ENCODE measurements at places on chromosomes 3 and 15.

GRCh38 chr15:57566834-57567233 is 24.9 kb upstream of the MYZAP start:
- no peak overlapping the region for H3K27ac ChIP-seq
- H3K4me3 ChIP-seq, result no peak overlapping the region
- DNase-seq, result no peak
- H3K4me1 ChIP-seq, result no peaks in the 10 kb centered on the region
- no peaks in the 10 kb centered on the region for H3K27me3 ChIP-seq

DNA sequence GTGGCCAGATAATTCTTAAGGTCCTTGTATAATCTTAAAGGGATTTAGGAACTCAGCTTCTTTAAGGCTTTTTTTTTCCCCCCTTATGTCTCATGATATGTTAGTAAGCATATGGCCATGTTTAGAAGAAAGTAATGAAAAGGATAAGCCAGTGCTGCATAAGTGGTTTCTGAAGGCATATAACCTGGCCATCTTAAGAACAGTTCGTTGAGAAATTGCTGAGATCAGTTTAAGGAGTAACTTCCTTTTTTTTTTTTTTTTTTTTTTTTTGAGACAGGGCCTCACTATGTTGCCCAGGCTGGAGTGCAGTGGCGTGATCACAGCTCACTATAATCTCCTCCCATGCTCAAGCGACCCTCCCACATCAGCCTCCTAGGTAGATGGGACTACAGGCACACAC is 51.7 kb downstream of the UBE2E2 start:
- H3K4me3 ChIP-seq, result no peak overlapping the region
- no peak for DNase-seq
- H3K27me3 ChIP-seq, result no peaks in the 10 kb centered on the region
- no peak overlapping the region for H3K27ac ChIP-seq
- peaks cover 3% of the 10 kb centered on the region for H3K4me1 ChIP-seq

GRCh38 chr3:17329927-17330326 is 412.5 kb downstream of the TBC1D5 start:
- H3K36me3 ChIP-seq, result no peaks in the 10 kb centered on the region
- H3K27ac ChIP-seq, result no peak overlapping the region
- DNase-seq, result no peak
- no peak overlapping the region for H3K4me3 ChIP-seq
- H3K27me3 ChIP-seq, result no peaks in the 10 kb centered on the region
- no peaks in the 10 kb centered on the region for H3K4me1 ChIP-seq

GRCh38 chr3:171548917-171549316 is 88.7 kb upstream of the TNIK start:
- no peak overlapping the region for H3K27ac ChIP-seq
- DNase-seq, result peak; percentile 26
- no peak overlapping the region for H3K4me3 ChIP-seq
- H3K27me3 ChIP-seq, result no peaks in the 10 kb centered on the region

DNA sequence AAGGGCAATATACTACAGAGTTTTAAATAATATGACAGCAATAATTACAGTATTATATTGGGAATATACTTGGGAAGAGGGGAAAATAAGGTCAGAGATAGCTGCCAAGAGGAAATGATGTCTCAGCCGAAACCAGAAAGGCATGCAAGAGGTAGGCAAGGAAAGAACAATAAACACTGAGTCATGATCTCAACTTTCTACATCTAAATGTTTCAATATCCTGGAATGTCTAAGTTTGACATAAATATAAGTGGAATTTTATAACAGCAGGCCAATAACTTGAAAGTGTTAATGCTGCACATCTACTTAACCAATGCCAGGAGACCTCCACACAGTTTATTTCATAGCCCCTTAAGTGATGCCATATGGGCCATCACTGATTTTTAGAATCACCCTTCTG is 99.8 kb upstream of the CPNE4 start:
- H3K27ac ChIP-seq, result peak overlapping the region; percentile 49
- H3K27me3 ChIP-seq, result no peaks in the 10 kb centered on the region
- DNase-seq, result peak; percentile 89
- no peaks in the 10 kb centered on the region for H3K36me3 ChIP-seq
- H3K4me1 ChIP-seq, result peaks cover 4% of the 10 kb centered on the region
- H3K4me3 ChIP-seq, result no peak overlapping the region

- no peaks in the 10 kb centered on the region for H3K36me3 ChIP-seq
- H3K4me1 ChIP-seq, result no peaks in the 10 kb centered on the region
- DNase-seq, result no peak
Observed at GRCh38 chr3:42668793-42669217, 15.3 kb downstream of the ZBTB47 start.

- DNase-seq, result no peak
- no peaks in the 10 kb centered on the region for H3K36me3 ChIP-seq
- H3K27ac ChIP-seq, result no peak overlapping the region
- no peak overlapping the region for H3K4me3 ChIP-seq
Observed at GRCh38 chr3:106255870-106256248, 387.0 kb upstream of the CBLB start.

Data from fibroblast of lung (primary cell).